ENCODE measurements at places on chromosomes 6 and 20.

DNA sequence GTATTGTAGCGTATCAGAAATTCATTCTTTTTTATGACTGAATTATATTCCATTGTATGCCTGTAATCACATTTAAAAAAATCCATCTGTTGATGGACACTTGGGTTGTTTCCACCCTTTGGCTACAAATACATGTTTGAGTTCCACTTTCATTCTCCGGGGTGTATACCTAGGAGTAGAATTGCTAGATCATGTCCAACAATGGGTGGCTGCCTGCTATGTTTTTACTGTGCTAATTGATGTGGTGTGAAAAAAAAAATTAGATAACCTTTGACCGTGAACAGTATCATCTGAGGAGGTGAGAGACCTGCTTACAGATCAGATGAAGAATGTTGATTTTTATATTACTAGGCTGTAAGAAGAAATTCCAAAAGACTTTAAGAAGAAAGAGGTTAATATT, 37.1 kb downstream of the TOP1 start:
- no peak for DNase-seq

DNA sequence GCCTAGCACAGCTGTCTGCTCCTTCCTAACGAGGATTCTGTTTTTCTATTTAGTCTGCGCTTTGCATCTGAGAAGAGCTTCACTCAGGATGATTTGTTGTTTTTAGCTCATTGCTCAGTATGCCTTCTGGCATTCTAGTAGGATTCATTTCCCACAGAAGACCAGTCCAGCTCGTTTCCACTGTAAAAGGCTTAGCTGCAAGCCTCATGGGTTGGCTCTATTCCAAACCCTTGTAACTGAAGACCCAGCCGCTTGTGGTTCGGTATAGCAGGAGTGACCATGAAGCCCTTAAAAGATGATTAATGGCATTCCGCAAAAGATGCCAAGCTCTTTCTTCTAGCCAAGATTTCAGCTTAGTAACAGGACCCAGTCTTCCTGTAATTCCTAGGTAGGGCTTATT, 7.2 kb downstream of the ADGRF1 start:
- DNase-seq, result no peak

DNA sequence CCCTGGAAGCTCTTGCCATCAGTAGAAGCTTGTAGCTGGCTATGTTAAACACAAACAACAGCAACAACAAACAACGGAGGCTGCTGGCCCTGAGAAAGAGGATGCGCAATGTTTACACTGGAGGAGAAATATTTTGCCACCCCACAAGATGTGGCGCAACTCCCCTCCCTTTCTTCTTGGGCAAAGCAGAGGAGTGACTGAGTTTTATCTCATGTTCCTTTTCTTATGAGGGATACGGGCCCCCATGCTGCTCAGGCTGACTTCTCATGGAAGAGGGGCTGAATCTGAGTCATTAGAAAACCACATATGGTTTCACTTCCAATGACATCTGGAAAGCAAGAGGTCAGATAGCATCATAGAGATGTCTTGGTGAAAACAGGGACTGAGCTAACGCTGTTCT, 75.9 kb upstream of the HDDC2 start:
- no peak for DNase-seq

DNA sequence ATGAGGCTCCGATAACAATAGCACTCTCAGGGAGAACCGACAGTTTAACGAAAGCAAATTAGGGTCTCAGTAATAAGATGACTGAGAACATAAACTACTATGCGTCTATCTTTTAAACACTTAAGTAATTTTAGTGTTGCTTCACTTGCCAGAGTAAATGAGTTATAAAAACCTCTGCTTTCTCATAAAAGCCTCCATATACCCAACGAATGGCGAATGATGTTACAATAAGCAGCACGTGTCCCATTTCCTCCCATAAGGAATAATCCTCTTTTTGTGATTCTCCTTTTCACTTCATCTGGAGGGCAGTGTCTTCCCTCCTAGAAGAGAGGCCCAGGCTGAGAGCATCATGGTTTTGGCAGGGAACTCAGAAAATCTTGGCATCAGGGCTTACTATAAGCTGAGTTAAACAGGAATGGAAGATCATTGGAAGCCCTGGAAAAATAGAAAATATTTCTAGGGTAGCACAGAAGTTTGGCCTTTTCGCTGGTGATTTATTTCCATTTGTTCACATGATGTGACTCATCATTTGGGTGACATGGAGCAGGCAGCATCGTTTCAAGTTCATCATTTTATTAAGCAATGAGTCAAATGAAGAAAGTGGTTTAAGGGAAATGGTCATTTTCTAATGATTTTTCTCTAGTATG, 255.4 kb downstream of the ATXN1 start:
- DNase-seq, result no peak

DNA sequence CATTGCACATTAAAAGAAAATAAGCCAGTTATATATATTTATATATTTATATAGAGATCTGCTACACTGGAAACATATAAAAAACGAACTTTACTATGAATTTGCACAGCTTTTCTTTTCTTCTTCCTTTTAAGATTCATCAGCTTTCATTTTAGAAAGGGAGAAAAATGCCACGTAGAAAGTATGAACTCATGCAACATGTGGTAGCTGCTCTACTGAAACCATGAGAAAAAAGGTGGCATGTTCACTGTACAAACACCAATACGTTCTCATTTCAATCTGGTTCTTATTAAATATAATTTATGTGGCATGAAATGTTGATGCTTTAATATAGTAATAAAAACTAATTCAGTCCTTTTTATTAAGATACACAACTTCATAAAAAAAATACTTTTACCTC, 68.8 kb upstream of the THEMIS start:
- DNase-seq, result no peak

DNA sequence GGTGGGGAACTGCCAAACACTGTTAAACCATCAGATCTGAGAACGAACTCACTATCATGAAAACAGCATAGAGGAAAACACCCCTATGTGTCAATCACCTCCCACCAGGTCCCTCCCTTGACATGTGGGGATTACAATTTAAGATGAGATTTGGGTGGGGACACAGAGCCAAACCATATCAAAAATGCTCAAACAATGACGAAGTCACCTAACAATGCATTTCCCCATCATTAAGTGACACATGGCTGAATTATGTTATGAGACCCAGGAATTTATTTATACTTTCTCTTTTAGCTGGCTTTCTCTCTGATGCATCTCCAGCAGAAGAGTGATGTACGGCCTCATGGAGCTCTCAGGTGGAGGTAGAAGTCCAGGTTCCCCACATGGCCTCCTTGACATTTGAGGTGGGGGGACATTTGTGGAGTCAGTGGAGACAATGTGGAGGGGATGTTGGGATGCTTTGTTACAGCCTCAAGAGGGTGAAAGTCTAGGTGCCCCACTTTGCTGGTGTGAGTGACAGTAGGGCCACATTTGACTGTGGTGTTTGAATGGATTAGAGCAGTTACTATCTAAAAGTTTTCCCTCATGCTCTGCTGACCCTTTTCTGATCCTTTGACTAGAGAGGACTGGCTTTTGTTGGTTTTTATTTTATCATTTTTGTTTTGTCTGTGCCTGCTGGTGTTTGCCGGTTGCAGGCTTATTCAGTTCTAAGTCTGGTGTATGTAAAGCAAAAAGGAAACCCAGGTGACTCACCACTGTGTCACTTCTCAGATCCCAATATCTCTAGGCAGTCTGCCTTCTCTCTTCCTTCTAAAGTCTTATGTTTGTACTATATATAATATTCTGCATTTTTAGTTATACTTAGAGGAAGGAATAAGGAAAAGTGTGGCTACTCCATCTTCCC, 18.5 kb upstream of the DCBLD1 start:
- no peak for DNase-seq

GRCh38 chr6:127460465-127460864, 1.3 kb upstream of the KIAA0408 start:
- DNase-seq, result no peak

GRCh38 chr6:33984466-33985312, 161.2 kb downstream of the GRM4 start:
- no peak for DNase-seq

DNA sequence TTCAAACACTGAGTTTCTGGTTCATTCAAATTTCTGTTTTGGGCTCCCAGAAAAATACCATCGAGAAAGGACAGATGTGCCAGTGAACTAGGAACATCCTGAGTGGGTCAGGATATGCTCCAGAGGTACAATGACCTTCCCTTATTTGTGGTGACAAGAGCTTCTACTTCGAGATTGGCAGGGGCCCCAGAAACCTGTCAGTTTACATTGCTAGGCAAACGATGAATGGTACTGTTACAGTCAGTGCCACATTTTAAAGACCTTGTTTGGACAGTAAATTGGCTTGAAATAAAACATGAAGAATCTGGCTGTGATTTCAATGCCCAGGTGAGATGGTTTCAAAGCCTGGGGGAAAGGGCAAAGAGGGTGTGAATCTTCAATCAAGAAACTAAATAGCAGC, 454.5 kb upstream of the ID4 start:
- DNase-seq, result no peak

- no peak for DNase-seq
Measured at GRCh38 chr20:47319517-47320252, 36.8 kb downstream of the ZMYND8 start.

DNA sequence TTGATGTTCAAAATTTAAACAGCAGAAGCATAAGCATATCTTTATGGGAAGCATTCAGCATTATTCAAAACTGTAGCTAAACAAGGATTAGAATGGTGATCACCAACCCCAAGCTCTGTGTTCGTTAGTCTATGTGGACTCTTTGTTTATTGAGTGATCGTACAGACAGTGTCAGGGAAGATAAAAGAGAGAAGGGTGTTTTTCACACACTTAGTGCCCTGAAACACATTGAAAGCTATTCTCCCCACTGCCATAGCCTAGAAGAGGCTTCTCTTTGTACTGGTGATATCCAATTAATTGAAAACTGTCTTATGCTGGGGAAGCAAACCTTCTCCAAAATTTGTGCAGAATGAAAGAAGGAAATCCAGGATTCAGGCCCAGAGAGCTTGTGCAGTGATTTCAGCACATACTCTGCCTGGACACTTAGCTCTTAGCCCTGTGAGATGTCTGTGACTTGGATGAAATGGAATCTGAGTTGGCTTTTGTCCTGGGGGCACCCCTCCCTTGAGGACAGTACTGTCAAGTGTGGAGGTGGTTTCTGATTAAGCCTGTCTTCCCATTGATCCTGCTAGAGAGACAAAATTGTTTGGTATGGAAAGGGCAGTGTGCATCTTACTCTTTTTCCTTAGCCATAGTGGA, 125.7 kb upstream of the MTHFD1L start:
- DNase-seq, result no peak

- DNase-seq, result no peak
Measured at GRCh38 chr6:150452428-150453243, 83.8 kb downstream of the IYD start.

GRCh38 chr6:16257999-16258708, 19.8 kb downstream of the GMPR start:
- no peak for DNase-seq

DNA sequence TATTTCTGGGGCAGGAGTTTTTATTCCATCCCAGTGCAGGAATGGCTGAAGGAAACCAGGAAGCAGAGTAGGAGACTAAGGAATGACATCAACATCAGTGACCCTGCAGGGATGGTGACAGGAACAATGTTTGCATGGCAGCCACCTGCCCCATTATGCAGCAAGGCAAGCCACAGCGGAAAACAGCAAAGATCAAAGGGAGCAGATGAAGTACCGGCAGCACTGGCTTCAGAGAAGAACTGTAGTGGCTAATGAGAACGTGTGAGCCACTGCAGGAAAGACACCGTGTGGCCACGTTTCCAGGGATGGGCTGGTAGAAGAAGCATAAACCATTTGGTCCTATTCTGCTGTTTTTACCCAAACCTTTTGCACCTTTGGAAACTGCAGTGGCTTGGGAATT, 52.9 kb upstream of the TAB2 start:
- DNase-seq, result no peak

DNA sequence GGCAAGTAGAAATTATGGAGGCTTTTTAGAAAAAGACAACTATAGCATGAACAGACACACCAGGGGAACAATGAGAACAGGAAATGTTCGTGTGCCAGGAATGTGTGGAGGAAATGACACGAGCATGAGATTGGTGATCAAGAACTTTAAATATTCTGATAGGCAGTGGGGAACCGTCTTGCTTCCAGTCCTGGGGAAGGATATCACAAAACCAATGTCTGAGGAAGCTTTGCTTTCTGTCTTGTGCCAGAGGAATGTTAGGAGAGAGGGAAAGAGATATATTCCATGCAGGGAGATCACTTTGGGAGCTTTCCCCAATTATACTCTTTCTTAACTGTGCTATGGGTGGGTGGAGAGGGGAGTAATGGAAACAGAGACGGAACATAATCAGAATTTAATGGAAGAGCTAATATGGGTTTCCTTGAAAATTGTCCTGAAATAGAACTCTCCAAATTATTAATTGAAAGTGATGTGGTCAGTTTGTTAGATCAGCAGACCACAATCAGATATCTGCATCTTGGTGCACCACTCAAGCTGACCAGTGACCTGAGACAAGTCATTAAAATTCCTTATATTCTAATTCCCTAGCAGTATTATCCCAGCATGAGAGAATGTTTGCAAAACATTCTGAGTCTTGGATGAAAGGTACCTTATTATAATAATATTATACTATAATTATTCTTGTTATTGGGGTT, 178.2 kb downstream of the SOX4 start:
- DNase-seq, result no peak

GRCh38 chr6:118371955-118372354, 176.1 kb upstream of the PLN start:
- no peak for DNase-seq

Data from stimulated activated CD8-positive, alpha-beta memory T cell treated with anti-CD3 and anti-CD28 coated beads, Interleukin-2, amount 100 ng/mL, for 48 hours (primary cell).